AG20443 (cell line): ENCODE measurements at places on chromosomes 1 and 21.

DNA sequence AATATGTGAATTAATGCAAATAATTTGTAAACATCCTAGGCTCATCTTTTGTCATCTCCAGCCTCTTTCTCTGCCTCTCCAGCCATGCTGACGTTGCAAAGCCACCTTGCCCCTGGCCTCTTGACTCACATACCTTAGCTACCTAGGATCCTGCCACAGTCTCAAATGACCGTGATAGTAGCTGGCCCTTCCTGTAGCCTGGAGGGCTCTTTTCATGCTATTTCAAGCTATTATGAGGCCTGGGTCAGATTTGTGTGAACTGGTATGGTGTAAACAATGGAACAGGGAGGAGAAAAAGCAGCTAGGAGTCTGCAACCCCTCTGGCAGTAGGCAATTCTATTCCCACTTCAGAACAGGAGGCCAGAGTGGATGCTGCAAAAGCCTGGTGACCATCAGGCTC lies 337.7 kb downstream of the DISC1 start:
- no peak for DNase-seq

- DNase-seq = peak; percentile 7
Observed at GRCh38 chr1:197557302-197557701, 218.0 kb downstream of the DENND1B start.

GRCh38 chr21:39694750-39695149 lies 50.2 kb upstream of the IGSF5 start:
- DNase-seq = no peak

GRCh38 chr1:232875536-232875935 lies 70.3 kb downstream of the MAP10 start:
- peak; percentile 52 for DNase-seq

DNA sequence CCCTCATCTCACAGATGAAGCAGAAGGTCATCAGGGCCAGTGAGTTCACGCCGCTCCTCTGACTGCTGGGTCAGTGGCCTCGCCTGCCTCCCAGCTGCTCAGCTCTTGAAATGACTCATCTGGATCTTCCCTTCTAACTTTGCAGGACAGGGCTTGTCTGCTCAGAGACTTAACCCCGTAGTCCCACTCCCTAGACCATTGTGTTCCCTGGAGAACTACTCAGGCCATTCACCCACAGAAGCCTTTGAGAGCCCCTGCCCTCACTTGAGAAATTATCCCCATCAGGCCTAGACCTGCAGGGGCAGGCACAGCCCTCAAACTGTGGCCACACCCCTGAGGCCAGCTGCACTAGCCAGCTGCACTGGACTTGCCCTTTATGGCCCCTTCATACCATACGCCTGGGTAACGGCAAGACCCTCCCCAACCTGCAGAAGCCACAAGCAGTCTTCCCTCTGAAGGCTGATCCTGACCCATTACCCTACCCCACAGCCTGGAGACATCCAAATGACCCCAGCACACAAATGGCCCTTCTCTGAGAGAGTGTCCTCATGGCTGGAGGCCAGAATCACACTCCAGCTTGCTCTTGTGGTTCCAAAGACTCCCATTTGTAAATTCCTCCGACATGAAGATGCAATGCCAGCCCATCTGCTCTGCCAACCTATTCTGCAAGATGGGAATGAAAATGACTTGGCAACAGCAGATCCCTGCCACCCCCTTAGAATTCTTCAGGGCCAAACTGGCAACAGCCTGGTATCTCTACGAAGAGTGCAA lies 33.2 kb downstream of the RCSD1 start:
- peak; percentile 82 for DNase-seq

DNA sequence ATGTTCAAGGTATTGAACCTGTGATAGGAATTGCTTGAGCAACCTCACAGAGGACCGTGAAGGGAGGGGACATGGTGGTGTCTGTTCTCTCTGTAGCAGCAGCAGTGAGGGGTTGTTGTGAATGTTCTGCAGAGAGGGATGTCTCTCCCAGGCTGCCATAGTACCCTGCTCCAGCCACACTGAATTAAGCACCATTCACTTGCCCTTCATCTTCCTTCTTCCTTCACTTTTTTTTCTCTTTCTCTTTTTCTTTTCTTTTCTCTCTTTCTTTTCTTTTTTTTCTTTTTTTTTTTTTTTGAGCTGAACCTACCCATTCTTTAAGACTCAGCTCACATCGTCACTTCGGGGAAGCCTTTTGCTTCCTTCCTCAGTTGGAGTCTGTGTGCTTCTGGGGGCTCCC lies 89.5 kb downstream of the CNIH3 start:
- no peak for DNase-seq

- peak; percentile 75 for DNase-seq
Observed at GRCh38 chr21:36630485-36631206, 68.3 kb upstream of the SIM2 start.

GRCh38 chr1:11736746-11737639 lies 1.1 kb downstream of the AGTRAP start:
- DNase-seq = peak; percentile 74

- DNase-seq = peak; percentile 82
Observed at GRCh38 chr1:22861764-22862440, 110.8 kb downstream of the LACTBL1 start.

DNA sequence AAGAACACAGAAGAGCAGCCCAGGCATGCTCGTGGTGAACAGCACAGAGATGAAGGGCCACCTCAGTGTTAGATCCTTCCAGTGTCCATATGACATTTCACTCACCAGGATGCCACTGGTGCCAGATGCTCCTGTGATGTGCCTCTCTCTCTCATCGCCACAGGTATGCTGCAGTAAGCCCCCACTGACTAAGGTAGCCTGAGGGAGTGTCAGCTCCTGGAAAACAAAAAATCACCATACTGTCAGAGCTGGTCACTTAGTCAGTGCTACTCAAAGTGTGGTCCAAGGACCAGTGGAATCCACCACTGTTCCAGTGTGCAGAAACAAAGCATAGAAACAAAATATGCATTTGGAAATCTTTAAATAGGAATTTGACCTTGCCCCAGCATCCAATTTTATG lies 27.1 kb upstream of the BCL9 start:
- no peak for DNase-seq

DNA sequence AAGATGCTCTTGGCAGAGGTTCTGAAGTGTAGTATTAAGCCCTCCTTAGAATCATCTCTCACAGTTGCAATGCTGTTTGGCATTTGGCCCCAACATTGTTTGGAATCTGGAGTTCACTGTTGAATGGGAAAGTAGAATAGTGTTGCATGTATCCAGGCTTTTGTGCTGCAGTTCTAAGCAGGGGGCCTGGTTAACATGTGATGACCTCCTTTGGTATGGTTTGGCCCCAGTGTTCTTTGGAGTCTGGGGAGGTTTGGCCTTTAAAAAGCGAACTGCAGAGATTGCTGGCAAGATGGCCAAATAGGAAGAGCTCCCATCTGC lies 61.8 kb upstream of the PLD5 start:
- DNase-seq = no peak

- DNase-seq = no peak
Observed at GRCh38 chr1:89721351-89721750, 88.4 kb downstream of the LRRC8C start.

GRCh38 chr21:15552914-15553494 lies 176.8 kb upstream of the USP25 start:
- peak; percentile 18 for DNase-seq
